ENCODE measurements at places on chromosomes 6 and 20.

GRCh38 chr6:21022343-21023107 lies 488.3 kb downstream of the CDKAL1 start:
- DNase-seq, result no peak

DNA sequence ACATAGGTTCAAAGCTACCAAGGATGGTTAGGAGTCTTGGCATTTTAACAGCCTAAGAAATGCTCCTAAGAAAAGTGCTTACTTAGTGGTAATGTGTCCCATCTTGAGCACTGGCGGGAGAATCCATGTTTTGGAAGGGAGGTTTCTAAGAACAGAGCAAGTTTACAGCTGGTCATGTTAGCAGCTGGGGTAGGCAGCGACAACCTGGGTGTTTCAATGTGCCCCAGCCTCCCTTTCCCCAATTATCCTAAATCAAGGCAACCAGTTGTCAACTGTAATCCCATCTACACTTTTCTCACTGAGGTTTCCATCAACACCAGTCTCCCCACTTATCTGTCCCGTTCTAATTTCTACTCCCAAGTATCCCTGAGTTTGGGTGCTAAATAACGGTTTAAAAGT lies 1.6 kb upstream of the JAG1 start:
- no peak for DNase-seq

DNA sequence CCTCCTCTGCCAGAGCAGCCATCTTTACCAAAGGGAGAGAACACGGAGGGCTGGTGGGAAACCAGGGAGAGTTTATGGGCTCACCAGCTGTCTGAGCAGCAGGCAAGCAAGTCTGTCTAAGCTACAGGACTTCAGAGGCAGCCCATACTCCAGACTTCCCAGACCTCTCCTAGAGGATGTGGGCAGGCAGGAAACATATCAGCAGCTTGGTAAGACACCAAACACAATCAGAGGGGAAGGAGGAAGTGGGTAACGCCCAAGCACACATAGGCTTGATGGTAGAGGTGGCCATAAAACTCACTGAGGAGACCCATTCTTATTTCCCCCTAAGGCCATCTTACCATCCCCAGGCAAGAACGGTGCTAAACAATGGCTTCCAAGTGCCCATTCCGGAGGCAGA lies 143.1 kb upstream of the ARID1B start:
- no peak for DNase-seq

DNA sequence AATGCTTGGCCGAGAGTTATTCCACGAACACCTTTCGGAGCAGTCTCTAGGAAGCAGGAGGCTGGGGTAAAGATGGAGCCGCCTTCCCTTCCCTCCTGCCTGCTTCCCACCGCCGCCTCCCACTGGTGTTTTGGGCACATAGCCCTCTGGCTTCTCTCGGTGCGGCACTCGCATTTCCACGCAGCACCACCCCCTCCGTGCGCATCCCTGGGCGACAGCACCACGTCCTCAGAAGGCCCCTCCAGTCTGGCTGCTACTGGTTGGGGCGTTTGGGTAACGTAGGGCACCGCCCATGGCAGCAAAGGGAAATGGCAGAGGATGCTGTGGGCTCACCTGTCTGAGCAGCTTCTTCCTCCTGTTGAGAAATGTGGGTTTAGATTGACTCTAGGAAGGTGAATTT lies 2.4 kb downstream of the COL20A1 start:
- DNase-seq, result no peak

GRCh38 chr6:89978749-89979145 lies 84.5 kb downstream of the GJA10 start:
- no peak for DNase-seq

DNA sequence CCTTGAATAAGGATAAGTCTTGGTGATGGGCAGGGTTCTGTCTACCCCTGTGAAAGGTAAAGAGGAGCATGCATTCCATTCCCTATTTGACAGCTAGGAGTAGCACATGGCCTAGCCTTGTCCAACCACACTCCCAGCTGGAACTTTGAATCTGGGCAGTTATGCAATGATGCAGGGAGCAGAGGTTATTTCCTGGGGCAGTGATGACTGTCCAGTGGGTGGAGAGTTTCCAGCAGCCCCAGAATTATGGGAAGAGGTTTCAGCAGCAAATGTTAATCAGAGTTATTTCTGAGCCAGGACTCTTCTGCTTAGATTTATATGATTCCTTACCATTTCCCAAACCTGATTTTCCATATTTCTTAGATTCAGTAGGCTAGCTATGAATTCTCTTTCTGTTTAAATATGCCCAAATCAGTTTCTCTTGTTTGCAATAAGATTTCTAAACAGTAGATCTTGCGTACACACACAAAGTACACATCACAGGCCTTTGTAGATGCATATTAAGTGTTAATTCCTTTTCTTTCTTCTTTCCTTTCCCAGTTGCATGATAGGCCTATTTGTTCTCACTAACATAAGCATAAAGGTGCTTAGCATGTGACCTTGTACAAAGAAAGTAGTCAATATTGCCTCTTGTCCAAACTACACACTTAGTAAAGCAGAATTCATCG lies 17.3 kb upstream of the TXLNB start:
- DNase-seq, result no peak

DNA sequence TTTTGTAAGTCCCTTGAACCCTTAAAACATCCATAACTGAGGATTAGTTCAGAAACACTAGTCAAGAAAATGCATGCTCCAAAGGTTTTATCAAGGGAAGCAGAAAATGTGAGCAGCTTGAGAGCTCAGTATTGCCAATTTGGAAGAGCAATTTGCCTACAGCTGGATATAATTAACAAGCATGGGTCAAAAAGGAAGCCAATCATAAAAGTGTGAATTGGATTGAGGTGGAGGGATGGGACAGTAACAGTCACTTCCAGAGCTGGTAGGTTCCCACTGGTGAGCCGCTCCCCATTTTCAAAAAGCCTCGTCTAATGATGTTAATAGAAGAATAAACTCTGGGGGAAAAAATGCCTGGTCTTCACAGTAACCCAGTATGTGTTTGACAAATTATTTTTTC lies 5.0 kb upstream of the PTPRK start:
- no peak for DNase-seq

GRCh38 chr6:3894590-3895311 lies 45.6 kb downstream of the FAM50B start:
- no peak for DNase-seq

- DNase-seq, result no peak
These were observed 15.7 kb upstream of the IGF2R start for GRCh38 chr6:159953091-159953601.

DNA sequence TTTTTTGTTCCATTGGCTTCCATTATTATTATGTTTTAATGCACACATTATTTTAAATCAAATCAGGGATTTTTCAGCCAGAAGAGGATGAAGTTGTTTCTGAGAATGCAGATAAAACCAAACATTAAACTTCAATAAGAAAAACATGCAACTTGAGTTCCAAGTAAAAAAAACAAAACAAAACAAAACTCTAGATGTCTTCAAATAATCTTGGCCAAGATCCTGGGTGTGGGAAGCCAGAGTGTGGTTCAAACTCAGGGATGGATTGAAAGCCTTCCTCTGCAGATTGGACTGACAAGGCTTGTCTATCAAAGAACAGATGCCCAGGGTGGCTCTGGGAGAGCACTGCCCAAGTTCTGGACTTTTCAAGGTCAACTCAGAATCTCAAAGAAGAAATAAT lies 134.1 kb downstream of the LCA5 start:
- DNase-seq, result no peak

- peak; percentile 40 for DNase-seq
These were observed 64.5 kb downstream of the AKAP7 start for GRCh38 chr6:131199568-131200272.

DNA sequence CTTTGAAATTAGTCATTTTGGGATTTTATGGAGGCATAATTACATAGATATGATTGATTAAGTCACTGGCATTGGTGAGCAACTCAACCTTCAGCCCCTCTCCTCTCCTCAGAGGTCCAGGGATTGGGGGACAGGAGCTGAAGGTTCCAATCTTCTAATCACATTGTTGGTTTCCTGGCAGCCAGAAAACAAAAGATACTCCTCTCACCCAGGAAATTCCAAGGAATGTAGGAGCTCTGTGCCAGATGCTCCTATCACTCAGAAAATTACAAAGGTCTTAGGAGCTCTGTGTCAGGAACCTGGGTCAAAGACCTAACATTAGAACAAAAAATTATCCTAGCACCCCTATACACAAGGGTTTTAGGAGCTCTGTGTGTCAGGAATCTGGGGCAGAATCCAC lies 679.7 kb upstream of the ID4 start:
- DNase-seq, result no peak

- no peak for DNase-seq
These were observed 10.1 kb downstream of the CD164 start for GRCh38 chr6:109372130-109372529.

DNA sequence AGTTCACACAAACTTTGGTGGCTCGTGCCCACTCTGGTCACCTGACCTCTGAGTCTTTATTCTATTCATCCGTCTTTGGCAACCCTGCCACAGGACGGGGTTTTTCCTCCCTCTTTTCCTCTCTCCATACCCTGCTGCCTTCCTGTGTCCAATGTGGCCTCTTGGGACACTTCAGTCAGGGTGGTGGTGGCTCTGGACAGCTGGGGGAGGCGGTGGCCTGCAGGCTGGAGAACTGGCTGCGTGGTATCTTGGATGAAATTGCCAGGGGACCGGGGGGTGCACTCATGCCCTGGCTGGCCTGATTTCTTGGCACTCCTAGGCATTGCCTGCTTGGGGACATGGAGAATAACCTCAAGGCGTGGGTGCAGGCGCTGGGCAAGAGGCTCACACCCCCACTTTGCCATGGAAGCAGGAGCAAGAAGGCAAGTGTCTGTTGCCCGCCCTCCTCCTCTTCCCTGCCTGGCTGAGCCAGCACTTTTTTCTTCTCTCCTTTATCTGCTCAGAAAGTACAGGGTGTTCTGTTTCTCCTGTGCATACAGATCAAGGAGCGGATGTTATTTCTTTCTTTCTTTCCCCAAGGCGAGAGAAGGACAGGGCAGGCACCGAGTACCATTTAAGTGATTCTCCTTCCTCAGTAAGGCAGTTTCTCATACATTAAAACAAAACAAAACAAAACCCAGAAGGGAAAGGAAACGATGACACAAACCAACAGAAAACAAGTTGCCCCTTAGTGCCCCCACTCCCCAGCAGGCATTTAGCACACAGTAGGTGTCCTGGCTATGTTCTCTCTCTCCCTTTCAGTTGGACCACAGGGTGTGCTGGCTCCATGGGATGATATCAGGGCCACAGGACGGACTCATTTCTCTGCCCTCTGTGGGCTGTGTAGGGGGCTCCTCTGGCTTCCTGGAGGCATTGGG lies 155.5 kb upstream of the RNF24 start:
- DNase-seq, result no peak

- no peak for DNase-seq
These were observed 195.0 kb downstream of the UBE3D start for GRCh38 chr6:82870582-82871172.

- no peak for DNase-seq
These were observed 100.9 kb upstream of the TCF21 start for GRCh38 chr6:133787859-133788505.

- DNase-seq, result no peak
These were observed 49.7 kb upstream of the CITED2 start for GRCh38 chr6:139423971-139424667.

DNA sequence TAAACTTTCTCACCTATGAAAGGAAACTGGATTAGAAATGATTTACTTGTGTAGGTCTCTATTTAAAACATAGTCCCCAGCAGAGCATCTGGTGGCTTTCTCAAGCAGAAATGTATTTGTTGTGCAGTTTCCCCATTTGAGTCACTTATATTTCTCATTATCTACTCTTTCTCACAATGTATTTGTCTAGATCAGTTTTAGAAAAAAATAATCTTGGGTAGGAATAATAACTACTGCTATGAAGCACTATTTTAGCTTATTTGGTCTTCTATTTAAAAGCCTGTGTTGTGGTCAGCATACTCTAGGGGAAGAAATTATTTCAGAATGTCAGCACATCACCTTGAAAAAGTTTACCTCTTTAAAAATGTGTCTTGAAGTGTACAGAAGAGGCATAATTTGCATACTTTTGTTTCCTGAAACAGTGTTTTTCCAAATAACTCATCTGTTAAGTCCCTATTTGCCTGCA lies 60.9 kb upstream of the PRL start:
- DNase-seq, result no peak

- no peak for DNase-seq
These were observed 42.9 kb upstream of the FABP7 start for GRCh38 chr6:122736616-122737015.

DNA sequence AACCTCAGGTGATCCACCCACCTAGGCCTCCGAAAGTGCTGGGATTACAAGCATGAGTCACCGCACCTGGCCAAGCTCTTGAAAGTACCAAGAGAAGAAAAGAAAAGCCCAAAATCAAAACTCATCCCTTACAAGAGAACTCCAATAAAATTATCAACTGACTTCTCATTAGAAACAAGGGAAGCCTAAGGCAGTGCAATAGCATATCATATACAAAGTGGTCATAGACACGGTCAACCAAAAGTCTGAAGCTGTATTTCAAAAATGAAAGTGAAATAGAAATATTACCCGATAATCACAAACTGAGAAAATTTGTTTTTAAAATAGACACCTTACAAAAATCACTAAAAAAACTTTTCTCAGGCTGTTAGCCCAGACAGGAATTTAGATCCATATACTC lies 1321.1 kb upstream of the GJE1 start:
- no peak for DNase-seq

DNA sequence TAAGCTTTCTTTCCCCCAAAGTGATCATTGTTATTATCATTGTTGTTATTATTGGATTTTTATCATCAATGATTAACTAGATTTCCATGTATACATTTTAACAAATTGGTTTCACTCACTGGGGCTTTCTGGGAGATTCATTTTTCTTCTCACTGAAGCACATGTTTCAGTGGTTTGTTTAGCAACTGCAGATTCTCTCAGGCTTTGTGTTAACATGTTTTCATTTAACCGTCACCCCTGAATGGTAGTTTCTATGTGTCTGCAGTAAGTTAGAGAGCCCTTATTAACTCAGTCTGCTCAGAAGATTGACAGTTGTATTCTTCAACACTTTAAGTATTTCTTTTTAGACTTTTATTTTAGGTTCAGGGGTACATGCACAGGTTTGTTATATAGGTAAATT lies 12.4 kb downstream of the ZKSCAN4 start:
- DNase-seq, result no peak

GRCh38 chr20:58038123-58038654 lies 190.3 kb downstream of the ANKRD60 start:
- DNase-seq, result no peak

- DNase-seq, result no peak
These were observed 131.2 kb upstream of the FAM184A start for GRCh38 chr6:119209452-119210205.

GRCh38 chr6:121660277-121660676 lies 224.8 kb downstream of the GJA1 start:
- DNase-seq, result no peak

GRCh38 chr6:75818098-75818855 lies 69.2 kb downstream of the MYO6 start:
- no peak for DNase-seq

Data from stimulated activated CD4-positive, alpha-beta T cell treated with anti-CD3 and anti-CD28 coated beads, Interleukin-1b, Interleukin-23, amount 100 ng/mL, for 1 hour (primary cell).